ENCODE measurements at places on chromosomes 1 and 21. TPM values are rescaled to one million over a fixed set of nuclear protein-coding genes. Genes with fewer than 3 reads are reported as not detected.
A peak's percentile ranks its signal among the peaks of the same experiment; 100 is the strongest.

Gene CNR2
- not detected for total RNA-seq

Gene CELA3B
- total RNA-seq: not detected

Gene TTLL7
- 1.4 TPM for total RNA-seq

Gene POLR3GL
- total RNA-seq: 18.9 TPM

Gene COL24A1
- total RNA-seq: 0.58 TPM

DNA sequence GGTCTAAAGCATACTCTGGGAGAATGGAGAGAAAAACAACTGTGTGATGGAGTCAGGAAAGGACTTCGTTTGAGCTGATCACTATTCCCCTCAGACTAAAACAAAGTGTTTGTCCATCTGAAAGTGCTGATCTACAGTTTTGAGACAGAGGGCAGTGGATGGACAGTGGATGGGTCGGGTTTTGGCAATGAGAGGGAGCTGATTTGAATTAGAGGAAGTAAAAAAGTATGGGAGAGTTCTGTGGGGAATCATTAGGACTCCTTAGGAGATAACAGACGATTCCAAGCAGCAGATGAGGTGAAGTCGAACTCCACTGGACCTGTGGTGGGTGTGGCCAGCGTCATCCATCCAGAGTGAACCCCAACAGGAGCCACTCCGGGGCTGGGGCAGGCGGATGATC, 62.3 kb downstream of the PTGS2 start:
- H3K27me3 ChIP-seq: no peaks in the 10 kb centered on the region
- no peaks in the 10 kb centered on the region for H3K4me1 ChIP-seq
- H3K4me3 ChIP-seq: peak overlapping the region; percentile 15

GRCh38 chr1:147292012-147292411, 49.5 kb downstream of the CHD1L start:
- no peaks in the 10 kb centered on the region for H3K4me1 ChIP-seq
- H3K4me3 ChIP-seq: no peak overlapping the region

DNA sequence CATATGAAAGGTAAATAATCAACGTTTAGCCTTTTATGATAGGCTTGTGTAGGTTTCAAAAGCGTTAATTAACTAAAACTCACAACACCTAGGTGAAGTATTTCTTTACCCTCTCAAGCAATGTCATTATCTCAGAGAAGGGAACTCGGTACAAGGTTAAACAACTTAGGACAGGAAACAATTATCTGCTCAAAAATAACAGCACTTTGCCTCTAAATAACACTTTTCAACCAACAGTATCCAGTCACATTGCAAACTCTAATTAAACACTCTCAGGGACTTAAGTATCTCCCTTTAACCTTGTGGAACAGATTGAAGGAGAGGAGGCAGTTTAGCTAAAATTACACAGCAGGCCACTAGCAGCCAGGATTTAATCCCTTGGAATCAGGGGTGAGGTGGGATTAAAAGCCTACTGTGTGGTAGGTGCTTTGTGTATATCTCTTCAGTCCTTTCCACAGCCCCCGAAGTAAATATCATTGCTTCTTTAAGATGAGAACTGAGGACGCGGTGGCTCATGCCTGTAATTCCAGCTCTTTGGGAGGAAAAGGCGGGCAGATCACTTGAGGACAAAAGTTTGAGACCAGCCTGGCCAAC, 5.2 kb upstream of the AKNAD1 start:
- H3K36me3 ChIP-seq: no peaks in the 10 kb centered on the region
- no peak overlapping the region for H3K4me3 ChIP-seq
- no peak overlapping the region for H3K27ac ChIP-seq
- no peaks in the 10 kb centered on the region for H3K4me1 ChIP-seq

GRCh38 chr1:201748335-201748734, 80.6 kb upstream of the IPO9 start:
- H3K27me3 ChIP-seq: no peaks in the 10 kb centered on the region
- DNase-seq: no peak
- no peak overlapping the region for H3K27ac ChIP-seq
- H3K4me3 ChIP-seq: no peak overlapping the region

- no peak overlapping the region for H3K27ac ChIP-seq
- no peak for DNase-seq
- H3K4me3 ChIP-seq: no peak overlapping the region
- no peaks in the 10 kb centered on the region for H3K4me1 ChIP-seq
Observed at GRCh38 chr1:233282582-233282886, 13.0 kb downstream of the PCNX2 start.

DNA sequence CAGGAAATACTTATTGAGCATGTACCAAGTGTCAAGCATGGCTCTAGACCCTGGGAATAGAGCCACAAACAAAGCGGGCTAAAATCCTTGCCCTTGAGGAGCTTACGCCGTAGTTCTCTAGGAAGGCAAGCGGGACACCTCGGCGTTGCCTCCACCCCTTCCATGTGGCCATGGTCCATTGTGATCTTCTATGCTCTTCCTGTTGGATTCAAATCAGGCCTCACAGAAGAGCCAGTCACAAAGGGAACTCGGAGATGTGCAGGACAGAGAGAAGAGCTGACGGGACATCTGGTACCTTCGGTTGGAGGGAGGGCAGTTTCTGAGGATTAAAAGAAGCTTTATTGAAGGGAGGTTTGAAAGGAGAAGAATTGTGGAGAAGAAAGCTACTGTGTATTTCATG, 129.3 kb downstream of the TMEM53 start:
- H3K4me3 ChIP-seq: no peak overlapping the region
- no peak for DNase-seq
- no peak overlapping the region for H3K27ac ChIP-seq
- no peaks in the 10 kb centered on the region for H3K4me1 ChIP-seq
- no peaks in the 10 kb centered on the region for H3K36me3 ChIP-seq

GRCh38 chr1:8763888-8764287, 53.6 kb downstream of the RERE start:
- no peak overlapping the region for H3K4me3 ChIP-seq
- DNase-seq: peak; percentile 23
- H3K27me3 ChIP-seq: no peaks in the 10 kb centered on the region
- H3K36me3 ChIP-seq: no peaks in the 10 kb centered on the region
- no peak overlapping the region for H3K27ac ChIP-seq

DNA sequence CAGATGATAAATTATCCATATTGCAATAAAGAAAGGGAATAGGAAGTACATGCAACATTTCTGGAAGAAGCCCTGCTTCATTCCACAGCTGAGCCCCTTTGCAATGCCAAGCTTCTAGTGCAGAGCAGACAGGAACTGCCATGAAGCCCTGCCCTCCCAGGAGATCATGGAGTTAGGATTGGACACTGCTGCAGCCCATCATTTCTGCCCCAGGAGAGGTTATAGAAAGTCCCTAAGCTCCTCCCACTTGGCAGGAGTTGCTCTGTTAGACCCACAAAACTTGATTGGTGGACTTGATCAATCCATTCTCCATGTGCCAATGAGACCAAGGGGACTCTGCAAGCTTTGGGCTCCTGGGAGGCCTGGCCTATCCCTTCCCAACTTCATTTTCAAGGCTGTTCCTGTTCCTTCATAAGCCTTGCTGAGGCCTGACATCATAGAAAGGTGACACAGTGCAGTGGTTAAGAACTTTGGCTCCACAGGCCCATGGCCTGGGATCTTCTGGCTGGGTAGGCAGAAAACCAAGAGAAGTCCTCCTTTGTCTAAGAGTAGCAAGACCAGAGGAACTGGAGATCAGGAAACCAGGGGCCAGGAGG, 1.3 kb upstream of the LAPTM5 start:
- H3K36me3 ChIP-seq: no peaks in the 10 kb centered on the region
- no peak overlapping the region for H3K4me3 ChIP-seq
- H3K27ac ChIP-seq: peak overlapping the region; percentile 90
- DNase-seq: no peak
- peaks cover 11% of the 10 kb centered on the region for H3K4me1 ChIP-seq

DNA sequence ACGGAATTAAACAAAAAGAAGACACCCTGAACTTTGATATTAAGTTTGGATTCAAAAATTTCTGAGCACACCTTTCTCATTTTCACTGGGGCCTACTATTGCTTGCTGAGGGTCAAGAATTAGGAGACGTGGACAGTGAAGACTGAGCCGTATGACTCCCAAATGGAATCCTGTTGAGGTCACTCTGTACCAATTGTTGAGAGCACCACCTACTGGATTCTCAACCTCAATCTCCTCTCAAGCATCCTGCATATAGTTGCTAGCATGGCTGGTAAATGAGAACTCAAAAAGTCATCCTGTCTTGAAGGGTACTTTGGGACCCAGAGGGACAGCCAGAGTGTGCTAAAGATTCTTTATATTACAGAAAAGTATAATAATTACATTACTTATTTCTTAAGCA, 20.2 kb upstream of the MTR start:
- H3K4me1 ChIP-seq: no peaks in the 10 kb centered on the region
- peak; percentile 17 for DNase-seq
- H3K36me3 ChIP-seq: no peaks in the 10 kb centered on the region
- H3K27ac ChIP-seq: no peak overlapping the region

DNA sequence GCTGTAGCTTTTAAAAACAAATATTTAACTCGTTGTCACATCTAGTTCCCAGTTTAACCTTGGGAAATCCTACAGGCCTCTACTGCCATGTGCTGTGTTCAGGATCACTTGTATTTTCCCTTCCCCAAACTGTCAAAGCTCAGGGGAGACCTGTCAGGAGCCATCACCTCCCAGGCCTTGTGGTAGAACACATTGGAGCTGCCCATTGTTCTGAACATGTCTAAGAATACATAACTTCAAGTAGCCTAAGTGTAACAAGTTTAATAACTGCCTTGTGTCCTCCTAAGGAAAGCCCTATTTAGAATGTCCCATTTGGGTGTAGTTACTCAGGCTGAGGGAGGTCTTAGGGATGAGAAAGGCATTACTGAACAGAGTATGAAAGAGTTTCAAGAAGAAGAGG, 28.6 kb upstream of the PIGC start:
- H3K27me3 ChIP-seq: no peaks in the 10 kb centered on the region
- no peak for DNase-seq
- no peak overlapping the region for H3K27ac ChIP-seq
- no peaks in the 10 kb centered on the region for H3K4me1 ChIP-seq
- H3K36me3 ChIP-seq: no peaks in the 10 kb centered on the region
- no peak overlapping the region for H3K4me3 ChIP-seq

GRCh38 chr1:240189386-240189989, 97.8 kb downstream of the FMN2 start:
- H3K27ac ChIP-seq: no peak overlapping the region
- H3K27me3 ChIP-seq: peaks cover 15% of the 10 kb centered on the region
- H3K4me1 ChIP-seq: no peaks in the 10 kb centered on the region
- no peak overlapping the region for H3K4me3 ChIP-seq
- no peak for DNase-seq

All from stomach (tissue), 19 donors.